Esophagus mucosa (tissue), 1 donor: ENCODE measurements at places on chromosomes 1 and 21.

- no peak for ATAC-seq
These were observed 33.3 kb upstream of the CNTN2 start for GRCh38 chr1:205009670-205010069.

GRCh38 chr1:169486281-169487051 is 722 bp upstream of the SLC19A2 start:
- ATAC-seq = no peak

GRCh38 chr1:113784104-113784779 is 25.0 kb upstream of the PHTF1 start:
- peak; percentile 67 for ATAC-seq

DNA sequence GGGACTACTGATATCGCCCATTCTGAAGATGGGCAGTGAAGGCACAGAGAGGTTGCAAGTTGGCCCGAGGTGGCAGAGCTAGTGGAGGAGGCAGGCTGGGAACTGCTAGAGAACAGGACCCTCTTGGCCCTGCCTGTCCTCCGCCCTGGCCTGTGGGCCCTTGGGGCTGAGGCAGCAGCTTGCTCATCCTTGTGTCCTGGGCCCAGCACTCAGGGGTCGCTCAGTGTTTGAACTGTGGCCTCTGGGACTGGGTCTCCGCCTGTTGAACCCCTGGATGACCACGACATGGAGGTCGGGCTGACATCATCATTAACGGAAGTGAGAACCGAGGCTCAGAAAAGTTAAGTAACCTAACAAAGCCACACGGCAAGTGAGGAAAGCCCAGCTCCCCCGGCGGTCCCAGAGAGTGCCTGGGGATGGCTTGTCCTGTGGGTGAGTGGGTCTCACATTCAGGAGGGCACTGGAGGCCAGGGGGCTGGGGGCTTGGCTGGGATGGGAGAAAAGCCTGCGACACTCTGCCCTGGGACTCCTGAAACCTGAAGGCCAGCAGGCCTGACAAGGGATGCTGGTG is 23.0 kb upstream of the DDOST start:
- ATAC-seq = no peak

DNA sequence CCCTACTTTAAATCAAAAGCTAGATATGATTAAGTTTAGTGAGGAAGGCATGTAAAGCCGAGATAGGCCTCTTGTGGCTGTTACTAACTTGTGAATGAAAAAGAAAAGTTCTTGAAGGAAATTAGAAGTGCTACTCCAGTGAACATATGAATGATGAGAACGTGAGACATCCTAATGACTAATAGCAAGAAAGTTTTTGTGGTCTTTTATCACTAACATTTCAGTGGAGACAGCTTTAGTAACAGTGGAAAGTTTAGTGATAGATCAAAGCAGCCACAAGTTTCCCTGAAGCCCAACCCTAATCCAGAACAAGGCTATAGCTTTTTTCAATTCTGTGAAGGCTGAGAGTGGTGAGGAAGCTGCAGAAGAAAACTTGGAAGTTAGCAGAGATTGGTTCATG is 73.6 kb upstream of the LRRC8B start:
- ATAC-seq = no peak

GRCh38 chr1:164748253-164748899 is 189.4 kb downstream of the PBX1 start:
- no peak for ATAC-seq

GRCh38 chr21:36470294-36470693 is 9.6 kb downstream of the CLDN14 start:
- ATAC-seq = no peak

DNA sequence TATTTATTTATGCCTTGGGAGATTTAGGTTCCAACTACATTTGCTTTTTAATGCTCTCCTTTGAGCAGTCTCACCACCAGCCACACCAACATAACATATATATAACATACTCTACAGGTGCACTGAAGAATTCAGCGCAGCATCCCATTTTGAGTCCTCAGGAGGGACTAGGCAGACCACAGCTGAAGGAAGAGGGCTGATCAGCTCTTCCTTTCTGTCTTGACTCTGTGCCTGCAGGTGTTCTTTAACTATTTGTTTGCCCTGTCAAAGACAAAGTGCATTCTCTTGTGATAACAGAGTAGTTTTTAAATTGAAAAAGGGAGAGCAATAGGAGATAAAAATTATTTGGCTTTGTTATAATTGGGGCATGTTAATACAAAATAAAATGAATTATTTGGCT is 17.0 kb downstream of the HIPK1 start:
- ATAC-seq = no peak

DNA sequence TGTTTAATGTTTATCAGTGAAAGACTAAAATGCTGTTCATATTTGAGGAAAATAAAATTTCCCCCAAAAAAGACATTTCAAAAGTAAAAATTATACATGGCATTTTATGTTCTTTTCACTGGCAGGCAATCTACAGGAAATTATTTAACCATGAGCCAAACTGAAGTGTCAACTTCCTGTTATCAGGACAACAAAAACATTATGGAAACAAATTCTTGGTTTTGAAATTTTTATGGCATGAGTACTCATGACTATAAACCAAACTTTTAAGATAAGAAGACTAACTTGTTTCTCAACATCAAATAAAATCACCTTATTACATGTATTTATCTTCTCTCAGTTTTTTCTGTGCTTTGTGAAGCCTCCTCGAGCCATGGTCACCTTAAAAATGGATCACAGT is 698.6 kb downstream of the LTN1 start:
- ATAC-seq = no peak

DNA sequence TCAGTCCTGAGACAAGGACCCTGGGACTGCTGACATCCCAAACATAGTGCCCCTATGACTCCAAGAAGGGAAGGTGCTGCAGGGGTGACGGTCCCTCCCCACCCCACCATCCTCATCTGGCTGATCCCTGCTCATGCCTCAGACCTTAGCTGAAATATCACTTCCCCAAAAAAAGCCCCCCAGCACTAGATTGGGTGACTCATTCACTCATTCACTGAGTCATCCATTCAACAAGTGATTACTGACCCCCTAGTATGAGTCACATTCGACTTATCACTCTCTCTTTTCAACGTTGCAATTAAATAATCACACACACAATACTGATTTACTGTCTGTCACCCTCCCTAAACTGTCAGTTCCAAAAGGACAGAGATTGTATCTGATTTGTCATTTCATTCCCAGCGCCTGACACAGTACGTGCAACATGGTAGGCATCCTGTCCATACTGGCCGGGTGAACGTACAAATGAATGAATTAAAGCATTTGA is 48.6 kb downstream of the HIVEP3 start:
- ATAC-seq = peak; percentile 18

- no peak for ATAC-seq
These were observed 108.2 kb upstream of the GREM2 start for GRCh38 chr1:240719953-240720700.

DNA sequence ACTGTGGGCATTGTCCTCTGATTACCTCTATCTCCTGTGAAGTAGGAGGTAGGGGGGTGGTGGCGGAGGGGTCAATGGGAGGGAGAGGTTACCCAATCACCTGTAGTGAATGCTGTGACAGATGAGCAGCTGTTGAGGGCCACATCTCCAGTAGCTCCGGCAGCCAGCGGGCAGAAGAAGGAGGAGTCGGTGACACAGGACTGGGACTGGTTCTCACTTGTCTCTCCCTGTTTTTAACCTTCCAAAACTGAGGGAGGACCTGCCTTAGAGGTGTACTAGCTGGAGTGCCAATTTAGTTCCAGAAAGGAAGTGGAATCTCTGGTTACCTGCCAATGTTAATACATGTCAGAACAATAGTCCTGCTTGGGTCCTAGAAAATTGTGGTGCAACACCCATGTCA is 56.2 kb upstream of the ENAH start:
- ATAC-seq = peak; percentile 94

DNA sequence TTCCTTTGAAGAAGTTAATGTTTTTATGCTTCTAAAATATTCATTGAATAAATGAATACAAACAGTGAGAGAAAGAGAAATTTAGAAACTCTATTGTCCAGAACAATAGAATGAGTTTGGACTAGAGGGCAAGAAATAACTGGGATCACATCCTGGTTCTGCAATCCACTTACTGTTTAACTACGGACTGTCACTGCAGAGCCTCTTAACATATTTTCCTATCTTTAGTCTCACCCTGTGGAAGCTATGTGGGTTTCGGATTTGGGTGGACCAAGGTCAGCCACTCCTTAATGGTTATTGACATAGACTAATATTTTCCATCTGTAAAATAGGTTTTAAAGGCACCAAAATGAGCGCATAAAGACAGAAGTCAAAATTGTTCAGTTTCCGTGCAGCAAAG is 116.6 kb downstream of the UBE2U start:
- ATAC-seq = no peak

- no peak for ATAC-seq
These were observed 37.2 kb downstream of the TTLL7 start for GRCh38 chr1:83961571-83962295.

DNA sequence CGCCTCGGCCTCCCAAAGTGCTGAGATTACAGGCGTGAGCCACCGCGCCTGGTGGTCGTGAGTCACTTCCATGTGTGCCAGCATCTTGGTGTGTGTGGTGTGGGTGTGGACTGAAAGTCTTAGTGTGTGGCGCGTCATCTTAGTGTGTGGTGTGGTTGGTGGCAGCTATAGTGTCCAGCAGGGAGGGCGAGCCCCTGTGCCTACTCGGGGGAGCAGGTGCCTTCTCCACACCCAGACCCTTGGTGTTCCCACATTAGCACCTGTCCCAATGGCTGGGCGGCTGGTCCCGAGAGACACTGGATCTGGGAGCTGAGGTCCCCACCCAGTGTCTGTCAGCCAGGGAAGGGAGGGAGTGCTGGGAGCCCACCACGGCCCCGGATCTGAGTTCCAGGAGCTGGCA is 2.8 kb downstream of the SCNN1D start:
- peak; percentile 58 for ATAC-seq

DNA sequence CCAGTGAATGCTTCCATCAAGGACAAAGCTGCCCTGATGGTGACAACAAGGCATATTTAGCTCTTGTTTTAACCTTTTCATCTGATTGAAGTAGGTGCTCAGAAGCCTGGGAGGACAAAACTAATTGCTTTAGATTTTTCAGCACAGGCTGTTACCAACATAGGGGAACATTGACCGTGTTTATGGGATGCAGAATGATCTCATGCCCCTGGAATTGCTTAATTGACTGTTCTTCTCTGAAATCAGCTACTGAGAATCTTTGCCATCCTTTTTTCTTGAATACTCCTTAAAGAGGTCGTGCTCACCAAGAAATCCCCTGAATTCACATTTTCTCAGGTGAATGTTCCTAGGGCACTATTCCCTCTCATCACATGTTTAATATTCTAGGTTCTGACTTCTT is 95.9 kb upstream of the CCDC190 start:
- no peak for ATAC-seq

DNA sequence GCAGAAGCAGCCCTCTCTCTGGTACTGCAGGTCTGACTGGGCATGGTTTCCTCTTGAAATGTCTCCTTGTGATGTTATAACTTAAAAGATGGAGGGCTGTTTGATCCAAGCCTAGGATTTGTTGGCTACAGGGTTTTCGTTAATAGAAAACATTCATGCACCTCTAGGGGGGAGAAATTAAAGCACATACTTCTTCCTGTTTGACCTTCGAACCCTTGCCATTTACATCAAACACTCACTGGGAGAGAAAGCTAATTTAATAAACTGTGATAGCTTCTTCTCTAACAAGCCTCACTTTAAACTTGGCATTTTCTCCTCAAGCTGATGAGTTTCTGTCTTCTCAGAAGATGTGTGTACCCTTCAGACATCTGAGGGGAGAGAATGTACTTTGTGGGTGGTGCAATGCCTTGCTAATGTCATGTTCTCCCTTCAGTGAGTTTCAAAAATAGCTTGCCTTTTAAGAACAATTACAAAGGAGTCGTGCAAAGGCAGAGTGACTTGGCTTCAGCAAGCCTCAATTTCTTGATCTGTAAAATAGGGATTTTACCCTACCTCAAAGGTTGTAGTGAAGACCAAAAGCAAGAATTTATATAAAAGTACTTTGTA is 20.4 kb downstream of the CACHD1 start:
- ATAC-seq = no peak

DNA sequence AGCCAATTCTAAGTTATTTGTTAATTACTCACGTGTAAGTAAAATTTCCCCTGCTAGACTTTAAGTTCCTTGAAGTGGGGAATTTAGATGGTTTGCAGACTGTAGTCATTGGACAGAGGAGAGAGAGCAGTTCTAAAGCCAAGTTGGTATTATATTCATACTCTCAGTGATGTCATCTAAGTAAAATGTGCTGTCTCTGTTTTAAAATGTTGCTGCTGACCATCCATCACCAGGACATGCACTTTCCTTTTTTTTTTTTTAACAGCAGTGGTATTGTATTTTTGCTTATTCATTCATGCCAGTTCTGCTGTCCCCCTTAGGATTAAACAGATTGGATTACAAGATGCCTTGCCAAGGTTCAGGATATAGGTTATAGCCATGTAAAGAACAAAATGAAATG is 2.3 kb downstream of the TTLL7 start:
- ATAC-seq = no peak

DNA sequence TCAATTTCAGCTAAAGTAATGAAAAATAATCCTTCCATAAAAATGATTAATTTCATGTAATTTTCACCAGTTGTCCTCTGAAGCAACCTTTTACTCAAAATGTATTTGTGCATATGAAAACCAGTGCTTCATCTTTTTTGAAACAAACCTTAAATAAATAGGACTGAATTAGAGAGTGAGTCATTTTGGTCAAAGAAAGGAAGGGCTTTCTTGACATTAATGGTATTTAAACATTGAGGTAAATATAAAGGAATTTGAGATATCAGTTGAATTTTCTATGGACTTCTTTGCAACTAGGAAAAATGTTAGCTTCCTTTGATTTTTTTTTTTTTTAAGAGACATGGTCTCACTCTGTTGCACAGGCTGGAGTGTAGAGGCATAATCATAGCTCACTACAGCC is 38.7 kb downstream of the SNX7 start:
- ATAC-seq = no peak

DNA sequence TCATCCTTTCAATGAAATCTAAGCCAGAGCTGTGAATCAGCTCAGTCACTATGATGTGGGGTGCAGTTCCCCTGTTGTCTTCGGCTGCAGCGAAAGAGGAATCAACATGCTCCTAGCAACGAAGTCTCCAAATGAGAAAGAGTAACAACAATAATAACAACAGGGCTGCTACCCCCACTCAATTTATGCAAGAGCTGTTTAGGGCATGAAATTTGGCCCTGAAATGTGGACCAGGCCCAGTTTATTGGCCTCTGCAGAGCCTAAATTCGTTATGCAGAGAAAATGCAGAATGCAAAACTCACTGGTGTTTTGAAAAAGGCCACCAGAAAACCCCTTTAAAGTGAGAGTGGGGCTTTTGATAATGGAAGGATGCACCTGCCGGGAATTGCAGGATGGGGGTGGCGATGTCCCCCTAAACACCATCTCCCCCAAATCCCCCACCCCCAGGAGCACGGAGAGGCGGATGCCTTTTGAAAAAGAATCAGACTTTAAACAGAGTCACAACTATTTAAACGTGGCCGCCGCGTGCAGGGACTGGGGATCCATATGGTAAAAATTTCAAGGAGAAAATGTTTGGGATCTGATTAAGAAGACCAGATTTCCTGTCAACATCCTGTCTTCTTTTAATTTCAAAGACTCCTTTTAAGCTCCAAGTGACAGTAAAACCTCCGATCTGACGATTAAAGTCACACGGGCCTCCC is 1.9 kb downstream of the RUNX3 start:
- no peak for ATAC-seq

GRCh38 chr1:171666114-171666769 is 13.8 kb upstream of the MYOC start:
- ATAC-seq = no peak
